ENCODE measurements at places on chromosomes 12 and 14.

- no peak for DNase-seq
Observed at GRCh38 chr12:102299731-102300130, 102.1 kb upstream of the PMCH start.

GRCh38 chr14:35336494-35337268 is 44.5 kb downstream of the PSMA6 start:
- DNase-seq, result no peak

GRCh38 chr14:23353433-23353780 is 720 bp upstream of the SLC22A17 start:
- no peak for DNase-seq

GRCh38 chr14:92538412-92538985 is 24.9 kb downstream of the RIN3 start:
- peak; percentile 91 for DNase-seq

GRCh38 chr12:61797266-61797665 is 462.9 kb upstream of the USP15 start:
- no peak for DNase-seq

DNA sequence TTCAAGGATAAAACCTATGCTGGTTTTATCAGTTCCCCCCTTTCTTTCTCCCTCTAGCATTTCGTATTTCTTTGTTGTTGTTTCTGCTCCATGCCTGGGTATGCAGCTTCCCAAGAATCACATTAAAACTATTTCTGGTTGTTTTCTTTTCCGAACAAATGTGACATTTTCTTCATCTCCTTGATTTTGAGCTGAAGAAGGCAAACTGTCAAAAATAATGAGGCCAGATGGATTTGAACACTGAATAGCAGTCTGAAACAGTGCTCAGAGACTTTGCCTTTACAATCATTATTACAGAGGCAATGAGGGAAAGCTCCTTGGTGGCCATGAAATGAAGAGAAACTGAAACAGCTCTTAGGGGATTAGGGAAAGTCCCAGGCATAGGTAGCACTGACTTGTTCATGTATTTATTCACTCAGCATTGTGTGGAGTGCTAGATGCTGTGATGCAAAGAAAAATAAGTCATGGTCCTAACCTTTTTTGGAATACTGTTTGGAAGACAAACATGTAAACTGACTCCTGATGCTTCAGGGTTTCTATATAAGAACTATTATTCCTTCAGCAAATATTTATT is 319.5 kb downstream of the FUT8 start:
- no peak for DNase-seq

GRCh38 chr14:49687942-49688700 is at the start of gene POLE2:
Gene POLE2, minus strand, starts transcription at chr14:49688214. Its CDS starts 11 bp downstream, at chr14:49688203.
- peak; percentile 80 for DNase-seq

GRCh38 chr14:98368221-98368620 is 903.8 kb downstream of the BCL11B start:
- DNase-seq, result no peak

DNA sequence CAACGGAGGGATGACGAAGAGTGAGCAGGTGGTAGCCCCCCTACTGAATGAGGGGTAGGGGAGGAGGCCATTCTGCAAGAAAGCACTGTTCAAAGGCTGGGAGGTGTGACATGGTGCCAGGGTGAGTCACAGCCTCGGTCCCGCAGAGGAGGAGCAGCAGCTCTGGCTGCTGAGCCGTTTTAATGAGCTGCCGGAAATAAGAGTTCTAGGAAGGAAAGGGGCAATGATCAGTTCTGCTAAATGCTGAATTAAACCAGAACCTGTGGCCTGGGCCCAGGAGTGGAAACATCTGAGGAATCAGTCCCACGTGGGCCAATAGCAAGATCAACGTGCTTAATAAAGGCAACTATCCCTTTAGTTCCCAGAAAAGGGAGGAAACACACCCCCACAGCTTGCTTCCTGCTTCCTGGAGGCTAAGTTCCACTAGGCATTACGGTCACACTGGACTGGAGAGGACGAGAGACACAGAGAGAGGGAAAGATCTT is 3.6 kb downstream of the ABCD4 start:
- DNase-seq, result no peak

- DNase-seq, result peak; percentile 46
Observed at GRCh38 chr14:31261859-31262731, 54.5 kb upstream of the HECTD1 start.

DNA sequence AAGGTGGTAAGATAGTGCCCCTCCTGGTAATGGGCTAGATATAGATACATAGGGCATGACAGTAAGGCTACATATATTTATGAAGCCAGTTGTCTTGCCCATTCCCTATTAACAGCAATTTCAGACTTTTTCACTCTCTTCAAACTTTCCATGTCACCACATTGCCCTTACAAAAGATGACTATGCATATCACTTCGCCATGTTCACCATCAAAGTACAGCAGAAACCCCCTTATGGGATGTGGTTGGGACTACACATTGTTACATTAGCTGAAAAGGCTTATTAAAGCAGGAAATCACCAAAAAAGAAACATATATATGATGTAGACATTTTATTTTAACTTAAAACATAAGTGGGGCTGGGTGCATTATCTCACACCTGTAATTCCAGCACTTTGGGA is 9.8 kb upstream of the SMCO2 start:
- DNase-seq, result no peak

DNA sequence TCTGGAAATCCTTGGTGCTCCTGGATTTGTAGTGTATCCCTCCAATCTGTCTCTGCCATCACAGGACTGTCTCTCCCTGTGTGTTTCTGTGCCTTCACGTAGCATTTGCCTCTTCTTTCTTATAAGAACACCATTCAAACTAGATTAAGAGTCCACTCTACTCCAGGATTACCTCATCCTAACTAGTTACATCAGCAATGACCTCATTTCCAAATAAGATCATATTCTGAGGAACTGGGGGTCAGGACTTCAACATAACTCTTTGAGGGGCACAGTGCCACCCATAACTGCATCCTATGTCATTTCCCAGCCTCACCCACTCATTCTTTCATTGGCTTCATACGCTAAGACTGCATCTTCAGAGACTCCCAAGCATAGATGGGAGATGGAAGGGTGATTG is 106.2 kb downstream of the NT5DC3 start:
- DNase-seq, result no peak

- no peak for DNase-seq
Observed at GRCh38 chr12:46671102-46671501, 154.7 kb downstream of the SLC38A4 start.

DNA sequence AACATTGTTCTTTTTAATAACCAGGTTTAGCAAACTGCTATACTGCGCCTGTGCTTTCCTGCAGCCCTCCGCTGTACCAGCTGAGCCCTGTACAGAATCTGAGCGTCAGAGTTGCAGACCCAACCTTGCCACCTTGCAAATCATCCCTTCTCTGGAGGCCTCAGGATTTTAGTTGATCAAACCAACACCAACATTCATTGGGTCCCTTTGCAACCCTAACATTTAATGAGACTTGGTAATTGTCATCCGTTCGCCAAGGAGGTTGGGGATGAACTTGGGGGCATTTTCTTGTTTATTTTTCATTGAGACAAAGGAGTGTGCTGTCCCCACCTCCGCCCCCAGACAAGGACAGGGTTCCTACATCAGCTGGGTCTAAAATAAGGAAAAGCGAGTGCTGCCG is 2.6 kb upstream of the GSC start:
- DNase-seq, result no peak

DNA sequence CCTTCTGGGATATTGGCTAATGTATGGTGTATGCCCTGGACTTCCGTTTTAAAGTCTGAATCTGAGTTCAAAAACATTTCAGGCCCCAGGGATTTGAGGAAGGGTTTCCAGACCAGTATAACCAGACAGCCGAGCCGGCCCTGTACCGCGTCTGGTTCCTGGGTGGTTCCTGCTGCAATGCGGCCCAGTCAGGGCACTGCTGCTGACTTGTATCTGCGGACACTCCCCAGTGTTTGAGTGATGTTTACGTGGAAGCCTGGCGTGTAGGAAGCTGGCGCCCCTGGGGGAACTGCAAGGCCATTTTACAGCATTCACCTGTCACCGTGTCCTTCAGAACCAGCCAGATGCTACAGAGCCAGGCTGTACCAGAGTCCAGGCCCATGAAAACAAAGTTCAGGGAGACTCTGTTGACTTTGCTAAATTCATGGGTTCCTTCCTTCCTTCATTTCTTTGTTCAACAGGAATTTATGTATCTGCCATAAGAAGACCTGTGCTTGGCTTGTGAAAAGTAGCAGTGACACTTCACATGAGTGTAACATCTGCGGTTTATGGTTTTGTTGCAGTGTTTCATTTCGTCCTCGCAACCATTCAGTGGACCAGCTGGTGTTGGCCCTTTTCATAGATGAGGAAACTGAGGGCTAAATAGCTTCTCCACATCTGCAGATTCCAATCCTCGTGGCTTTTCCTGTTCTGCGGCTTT is 16.8 kb downstream of the EML1 start:
- DNase-seq, result no peak

GRCh38 chr14:64501411-64502171 is 2.0 kb downstream of the ZBTB25 start:
- DNase-seq, result peak; percentile 55

- no peak for DNase-seq
Observed at GRCh38 chr14:103529383-103530365, 678 bp downstream of the TRMT61A start.

- no peak for DNase-seq
Observed at GRCh38 chr14:82811246-82811645, 1277.6 kb upstream of the SEL1L start.

GRCh38 chr12:76866726-76867125 is 12.1 kb downstream of the CSRP2 start:
- DNase-seq, result no peak

DNA sequence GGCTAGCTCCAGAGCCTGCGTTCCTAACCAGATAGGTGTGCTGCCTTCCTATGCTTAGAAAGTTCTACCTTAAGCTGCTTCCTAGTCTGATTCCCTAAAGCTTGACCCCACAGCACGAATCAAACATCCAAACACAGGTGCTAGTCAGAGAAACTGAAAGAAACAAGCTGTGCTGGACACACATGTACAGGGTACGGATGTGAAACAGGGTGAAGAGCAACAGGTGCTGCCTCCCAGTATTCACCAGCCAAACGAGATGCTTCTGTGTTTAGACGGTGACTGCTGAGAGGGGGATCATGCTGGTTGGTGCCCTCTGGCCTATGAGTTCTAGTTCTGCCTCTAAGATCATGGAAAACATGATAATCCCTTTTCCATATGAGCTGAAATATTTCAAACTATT is 105.3 kb downstream of the GRIP1 start:
- no peak for DNase-seq

DNA sequence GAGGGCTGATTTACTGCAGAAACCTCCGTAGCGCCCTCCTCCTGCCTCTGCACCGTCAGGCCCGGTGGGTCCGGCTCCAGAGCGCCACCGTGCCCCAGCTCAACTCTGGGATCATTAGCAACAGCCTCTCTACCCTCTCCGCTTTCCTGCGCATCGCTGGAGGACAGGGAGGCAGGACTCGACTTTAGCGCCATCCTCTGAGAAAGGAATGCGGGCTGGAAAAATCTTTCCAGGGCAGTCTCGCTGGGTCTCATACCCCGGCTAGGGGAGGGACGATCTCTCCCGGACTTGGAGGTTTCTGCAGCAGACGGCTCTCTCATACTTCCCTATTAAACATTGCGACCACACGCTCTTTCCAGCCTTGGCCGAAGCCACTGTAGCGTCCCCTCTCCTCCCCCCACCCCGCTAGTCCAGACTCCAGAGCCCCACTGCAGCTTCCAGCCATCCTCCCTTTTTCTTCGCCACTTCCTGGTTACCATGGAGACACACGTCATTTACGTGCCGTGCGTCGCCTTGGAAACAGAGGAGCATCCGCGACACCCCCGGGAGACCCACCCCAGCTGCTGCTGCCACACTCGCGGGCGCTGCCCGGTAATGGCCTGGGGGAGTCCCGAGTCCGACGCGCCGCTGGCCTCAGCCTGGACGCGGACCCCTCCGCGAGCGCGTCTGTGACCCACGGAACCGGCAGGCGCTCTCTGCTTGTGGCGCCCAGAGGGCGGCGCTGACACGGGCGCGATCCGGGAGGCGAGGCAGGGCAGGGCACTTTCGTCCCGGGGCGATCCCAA is at the start of gene CCDC184:
TSS of gene CCDC184 (plus strand) at position 554 of the 785 bp plus-strand sequence. CDS start 479 bp downstream, outside the sequence.
- peak; percentile 92 for DNase-seq

- DNase-seq, result peak; percentile 76
Observed at GRCh38 chr14:102662636-102663430, 70.4 kb downstream of the RCOR1 start.

DNA sequence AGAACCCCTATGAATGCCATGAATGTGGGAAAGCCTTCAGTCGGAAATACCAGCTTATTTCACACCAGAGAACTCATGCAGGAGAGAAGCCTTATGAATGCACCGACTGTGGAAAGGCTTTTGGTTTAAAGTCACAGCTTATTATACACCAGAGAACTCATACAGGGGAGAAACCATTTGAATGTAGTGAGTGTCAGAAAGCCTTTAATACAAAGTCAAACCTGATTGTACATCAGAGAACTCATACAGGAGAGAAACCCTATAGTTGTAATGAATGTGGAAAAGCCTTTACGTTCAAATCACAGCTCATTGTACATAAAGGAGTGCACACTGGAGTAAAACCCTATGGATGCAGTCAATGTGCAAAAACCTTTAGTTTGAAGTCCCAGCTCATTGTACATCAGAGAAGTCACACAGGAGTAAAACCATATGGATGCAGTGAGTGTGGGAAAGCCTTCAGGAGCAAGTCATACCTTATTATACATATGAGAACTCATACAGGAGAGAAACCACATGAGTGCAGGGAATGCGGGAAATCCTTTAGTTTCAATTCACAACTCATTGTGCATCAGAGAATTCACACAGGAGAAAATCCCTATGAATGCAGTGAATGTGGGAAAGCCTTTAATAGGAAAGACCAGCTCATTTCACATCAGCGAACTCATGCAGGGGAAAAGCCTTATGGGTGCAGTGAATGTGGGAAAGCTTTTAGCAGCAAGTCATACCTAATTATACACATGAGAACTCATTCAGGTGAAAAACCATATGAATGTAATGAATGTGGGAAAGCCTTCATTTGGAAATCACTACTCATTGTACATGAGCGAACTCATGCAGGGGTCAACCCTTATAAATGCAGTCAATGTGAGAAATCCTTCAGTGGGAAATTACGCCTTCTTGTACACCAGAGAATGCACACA is 22.3 kb downstream of the ZNF268 start:
- no peak for DNase-seq

DNA sequence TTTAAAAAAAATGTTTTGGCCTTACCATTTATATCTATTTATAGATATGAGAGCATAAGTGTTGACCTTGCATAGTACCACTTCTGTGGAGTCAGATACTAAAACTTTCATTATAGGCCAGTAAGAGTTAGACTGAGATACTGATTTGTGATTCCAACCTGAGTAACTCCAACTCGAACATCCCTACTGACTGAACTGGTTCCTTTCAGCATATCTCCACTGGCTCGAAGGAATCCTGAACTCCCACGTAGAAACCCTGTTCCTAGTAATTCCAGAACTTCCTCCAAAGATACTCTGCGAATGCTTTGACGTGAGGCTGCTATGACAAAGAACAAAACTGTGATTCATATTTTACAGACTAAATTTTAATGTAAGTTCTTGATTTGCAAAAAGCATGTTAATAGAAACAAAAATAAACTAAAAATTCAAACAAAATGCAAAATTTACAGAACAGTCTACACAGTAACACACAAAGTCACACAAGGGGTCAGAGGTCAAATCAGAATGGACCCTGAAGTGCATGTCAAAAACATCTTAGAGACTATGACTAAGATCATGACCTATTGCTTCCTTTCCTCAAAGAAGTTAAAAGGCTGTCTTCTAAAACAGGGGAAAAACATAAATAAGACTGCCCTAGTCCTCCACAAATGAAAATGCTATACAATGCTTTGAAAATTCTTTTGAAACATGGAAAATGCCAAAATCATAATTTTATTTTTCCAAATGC is 31.5 kb downstream of the HEATR5A start:
- no peak for DNase-seq

- DNase-seq, result peak; percentile 93
Observed at GRCh38 chr14:63933711-63934110, 80.9 kb downstream of the SYNE2 start.

GRCh38 chr12:105229371-105229770 is 6.6 kb downstream of the APPL2 start:
- no peak for DNase-seq
